HTR-8/SVneo (cell line): ENCODE measurements at places on chromosomes 2 and 18.

GRCh38 chr18:54116541-54117257 is 107.8 kb downstream of the MBD2 start:
- DNase-seq = no peak

DNA sequence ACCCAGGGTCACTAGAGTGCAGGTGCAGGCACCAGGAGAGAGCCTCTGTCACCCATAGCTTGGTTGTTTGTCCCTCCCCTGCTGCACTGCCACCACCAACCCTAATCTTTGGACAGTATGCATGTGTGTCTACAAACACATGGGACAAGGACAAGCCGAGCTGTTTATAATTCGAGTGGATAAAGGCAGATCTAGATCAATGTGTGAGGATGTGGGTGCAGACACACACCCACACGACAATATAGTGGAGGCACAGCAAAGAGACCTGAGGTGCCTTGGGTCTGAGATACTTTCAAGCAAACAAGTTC is 199.2 kb downstream of the TNS1 start:
- DNase-seq = no peak

- no peak for DNase-seq
These were observed 160.3 kb downstream of the SEPTIN10 start for GRCh38 chr2:109453371-109453995.

GRCh38 chr18:8296886-8297616 is 312.2 kb upstream of the RAB12 start:
- no peak for DNase-seq

DNA sequence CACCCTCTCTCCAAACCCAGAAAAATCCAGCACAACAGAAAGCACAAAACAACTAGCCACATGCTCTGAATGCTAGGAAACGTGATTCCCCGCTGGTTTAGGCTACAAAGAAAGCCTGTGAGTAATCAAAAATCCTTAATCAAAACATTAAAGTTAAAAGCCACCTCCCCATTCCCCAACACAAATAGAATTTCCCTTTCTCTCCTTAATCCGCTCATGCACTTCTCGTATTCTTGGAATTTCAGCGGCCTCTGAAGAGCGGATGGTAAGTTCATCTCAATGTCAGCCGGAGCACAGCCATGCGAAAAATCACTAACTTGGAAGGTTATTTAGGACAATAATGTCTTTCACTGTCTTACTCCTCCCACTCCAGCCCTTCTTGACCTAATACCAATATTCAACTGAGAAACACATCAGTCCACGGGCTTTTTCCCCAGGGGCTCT is 126.7 kb downstream of the OSBPL1A start:
- DNase-seq = no peak

- no peak for DNase-seq
These were observed 184.7 kb downstream of the MYCN start for GRCh38 chr2:16124881-16125613.

DNA sequence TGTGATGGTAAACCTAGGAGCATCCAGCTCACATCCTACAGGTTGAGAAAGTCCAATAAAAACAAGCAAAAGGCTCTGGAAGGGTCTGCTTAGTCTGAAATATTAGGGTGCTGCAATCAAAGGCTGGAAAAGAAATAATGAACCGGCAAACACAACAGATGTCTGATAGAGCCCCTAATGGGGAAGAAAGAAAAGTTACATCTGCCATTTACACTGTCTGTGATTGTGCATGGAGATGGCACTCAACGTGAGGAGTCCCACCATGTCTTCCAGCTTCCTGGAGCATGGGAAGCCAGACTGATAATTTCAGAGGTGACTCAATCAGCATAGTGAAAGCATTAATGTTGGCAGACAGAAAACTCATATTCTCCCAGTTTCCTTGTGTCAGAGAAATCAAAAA is 307.8 kb downstream of the EPHA4 start:
- no peak for DNase-seq

DNA sequence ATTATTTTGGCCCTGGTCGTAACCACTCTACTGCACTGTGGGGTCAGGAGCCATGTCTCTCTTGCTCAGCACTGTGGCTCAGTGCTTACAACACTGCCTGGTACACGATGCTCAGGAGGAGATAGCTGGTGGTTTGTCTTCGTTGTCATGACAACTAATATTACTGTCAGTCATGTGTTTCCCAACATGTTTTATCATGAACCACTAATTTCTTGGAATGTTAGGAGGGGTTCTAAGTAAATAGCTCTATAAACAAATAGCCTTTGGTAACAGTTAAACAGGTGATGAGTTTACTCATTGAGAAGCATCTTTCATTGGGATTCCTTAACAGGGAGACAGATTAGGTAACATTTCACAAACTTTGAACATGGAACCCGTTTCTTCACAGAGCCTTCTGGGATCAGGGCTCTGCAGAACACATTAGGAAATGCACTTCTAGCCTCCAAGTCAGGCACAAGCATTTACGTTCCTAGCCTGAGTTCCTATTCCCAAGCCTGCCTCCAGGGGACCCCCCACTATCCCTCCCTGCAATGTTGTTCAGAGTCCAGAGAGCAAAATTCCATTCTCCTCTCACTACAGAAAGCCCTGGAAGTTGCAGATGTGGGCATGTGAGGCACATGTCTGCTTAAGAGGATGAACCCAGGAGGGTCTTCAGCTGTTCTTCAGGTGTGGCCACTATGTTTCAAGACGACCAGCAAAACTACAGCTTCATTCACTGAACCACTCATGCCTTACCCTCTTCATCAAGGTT is 6.4 kb upstream of the RBM44 start:
- peak; percentile 10 for DNase-seq

- DNase-seq = no peak
These were observed 422.5 kb upstream of the CRIM1 start for GRCh38 chr2:35933031-35933430.

- DNase-seq = no peak
These were observed 11.2 kb upstream of the MATN3 start for GRCh38 chr2:20023688-20024087.

- no peak for DNase-seq
These were observed 33.9 kb upstream of the CSRNP3 start for GRCh38 chr2:165435611-165436010.

- no peak for DNase-seq
These were observed 70.9 kb downstream of the AAK1 start for GRCh38 chr2:69572641-69573040.

GRCh38 chr2:164009756-164010337 is 274.0 kb upstream of the FIGN start:
- no peak for DNase-seq

- DNase-seq = no peak
These were observed 20.0 kb upstream of the NEMP2 start for GRCh38 chr2:190554357-190555006.

GRCh38 chr2:135212757-135213156 is 160.7 kb downstream of the RAB3GAP1 start:
- DNase-seq = no peak

DNA sequence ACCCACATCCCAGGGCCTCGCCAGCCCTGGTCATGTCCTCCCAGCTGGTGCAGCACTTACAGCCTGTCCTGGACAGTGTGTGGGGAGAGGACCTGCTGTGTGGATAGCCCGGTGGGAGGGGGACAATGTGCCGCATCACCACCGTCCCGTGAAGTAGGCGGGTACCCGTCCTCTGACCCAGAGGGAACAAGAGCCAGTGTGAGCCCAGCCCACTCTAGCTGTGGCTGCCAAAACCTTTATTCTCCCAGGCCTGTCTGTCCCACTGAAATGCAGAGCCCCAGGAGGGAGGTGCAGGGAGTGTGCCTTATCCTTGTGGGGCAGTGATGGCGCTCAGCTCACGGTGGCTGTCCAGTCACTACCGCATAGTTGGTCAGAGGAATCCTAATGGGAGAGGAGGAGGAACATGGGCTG is 1.7 kb downstream of the TRAF3IP1 start:
- no peak for DNase-seq

- peak; percentile 72 for DNase-seq
These were observed at the start of gene LYPD6 for GRCh38 chr2:149330127-149331022. Gene LYPD6, plus strand, starts transcription at chr2:149330587. Its CDS starts 107,122 bp downstream, at chr2:149437709.

GRCh38 chr18:55106466-55106865 is 147.2 kb upstream of the CCDC68 start:
- no peak for DNase-seq

- DNase-seq = no peak
These were observed 57.2 kb downstream of the TSHZ1 start for GRCh38 chr18:75267643-75268363.

- no peak for DNase-seq
These were observed 13.7 kb downstream of the SOS1 start for GRCh38 chr2:39107156-39107555.

DNA sequence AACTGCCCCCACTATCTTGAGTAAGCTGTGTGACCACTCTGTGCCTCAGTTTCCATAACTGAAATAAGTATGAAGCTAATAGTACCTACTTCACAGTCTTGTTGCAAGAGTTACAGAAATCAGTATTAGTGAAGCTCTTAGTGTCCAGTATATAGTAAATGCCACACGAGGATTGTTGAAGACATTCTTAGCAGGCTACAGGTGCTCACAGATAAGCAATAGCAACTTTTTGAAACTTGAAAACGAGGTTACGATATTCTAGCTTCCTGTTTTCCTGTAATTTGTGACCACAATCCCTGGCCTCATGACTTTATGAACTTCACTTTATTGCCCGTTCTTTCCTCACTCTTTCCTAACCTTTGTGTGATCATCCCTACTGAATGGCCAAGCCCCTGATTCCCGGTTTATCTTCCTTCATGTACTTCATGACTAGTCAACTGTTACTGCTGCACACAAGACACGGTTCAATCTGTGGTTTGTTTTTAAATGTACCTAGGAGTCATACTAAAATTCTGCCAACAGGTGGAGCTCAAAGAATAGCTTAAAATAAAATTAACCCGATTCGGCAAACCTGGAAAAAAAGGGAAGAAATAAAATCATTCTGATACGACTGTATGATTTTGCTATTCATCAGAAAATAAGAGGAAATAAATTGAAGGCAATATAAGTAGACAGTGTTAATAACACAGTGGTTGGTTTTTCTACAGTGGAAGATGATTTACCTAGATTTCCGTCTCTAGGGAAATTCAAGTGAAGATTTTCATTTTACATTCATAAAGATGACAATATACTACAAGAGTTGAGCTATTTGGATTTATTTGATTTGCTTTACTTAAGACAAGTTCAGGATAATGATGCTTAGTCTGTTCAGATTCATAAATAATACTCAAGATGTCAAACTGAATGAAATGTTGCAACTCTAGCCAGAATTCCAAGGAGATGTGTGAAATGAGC is 38.1 kb upstream of the STAT1 start:
- DNase-seq = peak; percentile 46

DNA sequence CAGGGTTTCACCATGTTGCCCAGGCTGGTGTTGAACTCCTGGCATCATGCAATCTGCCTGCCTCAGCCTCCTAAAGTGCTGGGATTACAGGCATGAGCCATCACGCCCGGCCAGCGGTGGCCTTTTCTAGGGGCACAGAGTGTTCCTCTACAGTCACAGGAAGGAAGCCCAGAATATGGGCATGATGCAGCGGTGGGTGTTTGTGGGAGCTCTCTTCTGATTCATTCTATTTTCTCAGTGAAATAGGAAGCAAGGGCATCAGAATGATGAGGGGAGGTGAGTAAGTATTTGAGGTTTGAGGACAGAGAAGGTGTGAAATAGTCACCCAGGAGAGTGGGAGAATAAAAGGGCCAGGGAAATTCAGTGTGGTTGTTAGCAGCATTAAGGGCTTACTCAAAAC is 70.3 kb upstream of the PSME4 start:
- no peak for DNase-seq

DNA sequence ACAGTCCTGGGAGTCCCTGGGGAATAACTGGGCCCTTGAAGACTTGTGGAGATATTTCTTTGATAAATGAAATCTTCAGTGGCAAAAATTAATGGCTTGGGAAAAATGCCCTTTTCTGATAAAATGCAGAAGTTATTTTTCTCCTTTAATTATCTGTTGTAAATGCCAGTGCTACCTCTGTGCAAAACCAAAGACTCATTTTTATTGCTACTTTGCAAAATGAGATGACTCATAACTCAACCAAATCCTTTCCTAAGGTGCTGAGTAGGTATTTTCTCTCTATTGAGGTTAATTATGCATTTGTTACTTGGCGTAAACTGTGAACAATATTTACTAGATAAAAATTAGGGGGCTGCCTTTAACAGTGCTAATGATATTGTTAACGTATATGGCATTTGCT is 163.9 kb downstream of the DOK6 start:
- no peak for DNase-seq

GRCh38 chr2:25105336-25106085 is 62.9 kb downstream of the POMC start:
- DNase-seq = peak; percentile 83

DNA sequence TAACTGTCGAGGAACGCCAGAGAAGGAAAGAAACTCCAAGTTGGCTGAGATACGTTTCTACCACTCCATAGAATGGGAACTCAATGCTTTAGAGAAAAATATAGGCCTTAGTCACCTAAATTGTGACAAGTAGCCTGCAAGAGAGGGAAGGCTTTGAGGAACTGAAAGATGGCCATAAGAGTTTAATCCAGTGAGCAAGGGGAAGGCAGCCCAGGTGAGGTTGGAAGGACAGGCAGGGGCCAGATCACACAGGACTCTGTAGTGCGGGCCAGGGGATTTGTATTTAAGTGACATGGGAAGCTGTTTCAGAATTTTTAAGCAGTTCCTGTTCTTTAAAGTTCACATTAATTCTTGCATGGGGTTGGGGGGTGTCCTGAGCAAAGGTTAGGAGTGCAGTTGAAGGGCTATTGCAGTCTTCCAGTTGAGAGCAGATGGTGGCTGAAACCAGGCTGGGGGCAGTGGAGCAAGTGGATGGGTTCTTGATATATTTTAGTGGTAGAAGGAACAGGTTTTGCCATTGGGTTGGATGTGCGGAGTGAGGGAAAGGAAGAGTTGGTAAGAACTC is 138.9 kb upstream of the PELI1 start:
- DNase-seq = no peak

GRCh38 chr18:58847383-58848071 is 17.1 kb upstream of the ZNF532 start:
- no peak for DNase-seq

DNA sequence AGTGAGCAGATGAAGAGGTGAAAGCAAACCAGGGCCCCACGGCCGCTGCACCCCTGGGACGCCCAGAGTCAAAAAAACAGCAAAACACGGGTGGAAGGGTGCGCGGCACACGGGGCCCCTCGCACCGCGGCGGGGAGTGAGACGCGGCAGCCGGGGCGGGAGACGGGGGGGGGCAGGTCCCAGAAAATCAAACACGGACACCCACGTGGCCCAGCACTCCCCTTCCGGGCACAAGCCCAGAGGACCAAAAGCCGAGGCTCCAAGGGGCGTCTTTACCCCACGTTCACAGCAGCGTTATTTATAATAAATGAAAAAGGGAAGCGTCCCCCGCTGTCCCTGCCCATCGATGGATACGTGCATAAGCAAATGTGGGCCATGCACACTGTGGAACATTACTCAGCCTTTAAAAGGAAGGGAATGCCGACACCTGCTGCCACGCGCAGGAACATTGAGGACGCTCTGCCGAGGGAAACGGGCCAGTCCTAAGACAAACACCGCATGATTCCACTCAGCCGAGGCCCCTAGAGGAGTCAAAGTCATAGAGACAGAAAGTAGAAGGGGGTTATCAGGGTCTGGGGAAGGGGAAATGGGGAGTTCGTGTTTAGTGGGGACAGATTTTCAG is 677 bp upstream of the COPS9 start:
- DNase-seq = no peak

- no peak for DNase-seq
These were observed 1054.3 kb upstream of the SLC39A10 start for GRCh38 chr2:194602750-194603149.

- DNase-seq = no peak
These were observed 78.7 kb upstream of the MSH6 start for GRCh38 chr2:47704287-47704686.
